ENCODE measurements at places on chromosomes 7 and 10.

DNA sequence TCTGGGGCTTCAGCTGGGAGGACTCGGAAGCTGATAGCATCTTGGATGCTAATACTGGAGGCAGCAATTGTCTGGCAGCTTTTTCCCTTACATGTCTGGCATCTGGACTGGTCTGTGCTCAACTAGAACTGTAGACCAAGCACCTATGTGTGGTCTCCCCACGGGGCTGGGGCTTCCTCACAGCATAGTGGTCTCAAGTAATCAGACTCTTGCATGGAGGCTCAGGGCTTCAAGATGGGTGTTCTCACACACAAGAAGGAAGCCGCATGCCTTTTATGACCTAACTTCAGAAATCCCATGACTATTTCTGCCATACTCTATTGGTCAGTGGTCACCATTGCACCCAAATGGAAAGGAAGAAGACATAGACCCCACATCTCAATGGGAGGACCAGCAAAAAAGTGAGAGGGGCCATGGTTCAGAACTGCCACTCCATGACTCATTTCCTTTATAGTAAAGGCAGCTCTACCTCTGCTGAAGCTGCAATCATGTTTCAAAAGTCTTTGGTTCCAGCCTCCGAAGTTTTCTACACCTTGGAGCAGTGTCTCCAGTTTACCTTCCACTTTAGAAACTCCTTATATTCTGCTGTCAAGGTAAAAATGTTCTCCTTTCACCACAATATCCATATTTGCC, 14.7 kb downstream of the AOC1 start:
- DNase-seq, result no peak

- DNase-seq, result no peak
Measured at GRCh38 chr10:131211559-131211958, 100.0 kb downstream of the TCERG1L start.

- DNase-seq, result no peak
Measured at GRCh38 chr10:2899246-2899951, 167.9 kb upstream of the PFKP start.

DNA sequence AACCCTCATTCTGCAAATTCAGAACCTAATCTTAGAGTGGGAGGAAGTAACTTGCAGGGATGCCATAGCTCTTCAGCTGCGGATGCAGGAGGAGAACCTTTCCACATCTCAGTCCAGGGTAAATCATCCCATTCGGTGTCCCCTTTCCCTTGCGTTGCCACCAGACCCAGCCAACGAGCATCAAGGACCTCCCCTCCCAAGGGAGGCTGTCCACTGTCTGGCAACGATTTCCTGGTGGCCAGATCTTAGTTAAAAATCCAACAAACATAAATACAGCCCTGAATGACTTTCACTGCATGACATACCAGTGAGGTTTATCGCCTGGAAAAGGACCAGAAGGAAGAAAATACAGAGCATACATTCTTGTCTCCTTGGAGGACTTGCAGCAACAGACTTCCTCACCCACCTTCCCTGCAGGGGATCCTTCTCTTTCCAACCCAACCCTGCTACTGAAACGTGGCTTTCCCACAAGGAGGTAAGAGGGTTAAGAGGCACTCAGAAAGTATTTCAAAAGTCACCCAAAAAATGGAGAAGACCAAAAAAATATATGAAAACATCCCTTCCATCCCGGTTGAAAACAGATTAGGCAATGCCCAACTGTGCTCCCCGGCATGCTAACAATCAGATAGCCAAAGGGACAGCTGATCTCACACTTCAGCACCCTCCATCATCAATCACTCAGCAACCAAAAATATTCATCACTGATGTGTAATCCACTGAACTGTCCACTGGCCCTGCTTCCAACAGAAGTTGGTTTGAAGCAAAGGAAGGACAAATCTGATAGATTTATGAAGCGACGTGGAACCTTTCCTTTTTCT, 206.6 kb downstream of the TNS3 start:
- DNase-seq, result no peak

DNA sequence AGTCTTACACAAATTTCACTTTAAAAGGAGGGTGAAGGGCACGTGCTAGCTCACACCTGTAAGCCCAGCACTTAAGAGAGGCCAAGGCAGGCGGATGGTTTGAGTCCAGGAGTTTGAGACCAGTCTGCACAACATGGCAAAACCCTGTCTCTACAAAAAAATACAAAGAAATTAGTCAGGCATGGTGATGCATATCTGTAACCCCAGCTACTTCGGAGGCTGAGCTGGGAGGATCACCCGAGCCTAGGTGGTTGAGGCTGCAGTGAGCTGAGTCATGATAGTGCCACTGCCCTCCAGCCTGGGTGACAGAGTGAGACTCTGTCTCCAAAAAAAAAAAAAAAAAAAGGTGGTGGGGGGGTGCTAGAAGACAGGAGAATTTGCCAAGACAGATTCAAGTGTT, 237.3 kb upstream of the KLF14 start:
- DNase-seq, result peak; percentile 33

Data from activated naive CD8-positive, alpha-beta T cell treated with anti-CD3 and anti-CD28 coated beads, Interleukin-2, amount 50 U/mL, for 16 hours (primary cell).